ENCODE measurements at places on chromosomes 4 and X.

GRCh38 chr4:112327965-112328733, 31.0 kb downstream of the ALPK1 start:
- DNase-seq, result no peak

DNA sequence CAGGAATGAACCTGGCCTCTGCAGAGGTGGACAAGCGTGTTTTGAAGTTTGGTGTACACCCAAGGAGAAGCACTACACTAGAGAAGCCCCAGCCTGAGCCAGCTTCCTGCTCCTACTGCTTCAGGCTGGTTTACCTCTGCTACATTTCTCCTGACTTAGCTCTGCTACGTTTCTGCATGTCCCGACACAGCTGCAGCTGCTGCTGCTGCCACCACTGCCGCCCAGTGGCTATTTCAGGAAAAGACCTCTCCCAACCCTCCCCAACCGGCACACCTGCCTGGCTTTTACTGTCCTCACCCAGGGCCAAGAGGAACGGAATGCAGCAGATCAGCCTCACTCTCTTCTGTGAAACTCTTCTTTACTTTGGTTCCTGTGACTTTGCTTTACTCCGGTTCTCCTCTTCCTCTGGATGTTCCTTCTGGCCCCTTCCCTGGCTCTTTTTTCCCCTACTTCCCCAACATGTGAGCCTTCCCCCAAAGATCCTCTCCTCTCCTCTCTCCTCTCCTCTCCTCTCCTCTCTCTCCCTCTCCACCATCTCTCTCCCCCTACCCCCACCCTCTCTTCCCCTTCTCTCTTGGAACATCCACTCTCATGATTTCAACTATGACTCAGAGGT, 3.1 kb upstream of the P2RY4 start:
- peak; percentile 5 for DNase-seq

DNA sequence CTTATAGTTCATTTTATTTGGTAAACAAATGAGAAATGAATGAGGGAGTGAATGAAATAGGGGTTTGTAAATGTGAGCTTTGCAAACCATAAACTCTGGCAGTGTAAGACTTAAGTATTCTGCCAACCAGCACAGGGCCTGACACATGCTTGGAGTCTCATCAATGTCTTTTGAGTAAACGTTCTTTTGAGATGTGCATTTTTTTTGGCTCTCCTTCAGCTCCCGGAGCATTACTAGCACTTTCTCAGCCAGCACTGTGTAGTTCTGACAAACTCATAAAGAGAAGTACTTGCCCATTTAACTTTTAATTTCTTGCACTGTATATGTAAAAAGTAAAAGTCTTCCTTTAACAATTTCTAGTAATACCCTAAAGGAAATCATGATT, 245.3 kb downstream of the HS3ST1 start:
- DNase-seq, result no peak

DNA sequence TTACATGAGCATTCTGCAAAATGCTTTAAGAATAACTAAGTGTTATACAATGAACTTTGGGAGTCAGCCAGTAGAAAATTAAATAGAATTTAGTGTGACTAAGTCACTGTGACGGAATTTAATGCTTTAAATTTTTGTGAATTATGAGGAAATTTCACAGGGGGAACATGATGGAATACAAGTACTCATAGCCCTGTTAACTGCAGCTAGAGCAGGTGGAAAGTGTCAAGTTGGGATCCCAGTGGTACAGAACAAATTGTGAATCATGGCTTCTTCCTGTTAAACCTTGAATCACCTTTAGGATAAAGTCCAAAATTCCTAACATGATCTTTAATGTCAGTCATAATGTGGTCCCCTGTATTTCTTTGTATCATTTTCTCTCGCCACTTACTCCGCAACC, 212.2 kb upstream of the CENPE start:
- no peak for DNase-seq

DNA sequence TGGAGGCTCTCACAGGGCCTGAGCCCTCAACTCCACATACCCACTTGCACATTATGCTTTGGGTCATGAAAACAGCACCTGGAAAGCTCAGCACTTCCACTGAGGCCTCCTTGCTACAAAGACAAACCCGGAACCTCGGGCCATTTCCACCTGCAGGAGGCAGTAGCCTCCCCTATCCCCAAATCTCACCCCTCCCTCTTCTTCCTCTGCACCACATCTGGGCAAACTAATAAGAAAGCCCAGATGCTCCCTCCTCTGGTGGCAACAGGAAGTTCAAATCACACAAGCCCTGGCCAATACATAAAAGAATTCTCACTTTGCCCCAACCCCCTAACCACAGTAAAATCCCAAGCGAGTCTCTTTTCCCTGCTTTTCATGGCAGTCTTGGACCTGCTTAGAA, 136.4 kb downstream of the MAPK10 start:
- DNase-seq, result no peak

DNA sequence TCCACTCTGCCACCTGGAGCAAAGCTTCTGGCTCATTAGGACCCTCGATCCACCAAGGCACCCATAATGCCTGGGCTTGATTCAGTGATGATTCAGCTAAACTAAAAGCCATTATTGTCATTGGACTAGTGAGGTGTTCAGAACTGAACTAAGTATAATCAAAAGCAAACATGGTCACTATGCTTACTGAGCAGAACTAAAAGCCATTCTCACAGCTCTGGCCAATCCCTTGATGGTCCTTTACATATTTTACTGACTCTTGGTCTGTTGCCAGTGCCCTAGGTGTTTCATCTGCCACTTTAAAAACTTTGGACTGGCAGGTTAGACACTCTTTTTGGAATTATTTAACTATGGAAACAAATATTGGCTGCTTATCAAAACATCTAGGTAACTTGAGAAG, 703.5 kb downstream of the FAT4 start:
- no peak for DNase-seq

GRCh38 chrX:48776818-48777439, 9.5 kb upstream of the GATA1 start:
- no peak for DNase-seq

- no peak for DNase-seq
These were observed 68.9 kb upstream of the NDP start for GRCh38 chrX:44042116-44042515.

DNA sequence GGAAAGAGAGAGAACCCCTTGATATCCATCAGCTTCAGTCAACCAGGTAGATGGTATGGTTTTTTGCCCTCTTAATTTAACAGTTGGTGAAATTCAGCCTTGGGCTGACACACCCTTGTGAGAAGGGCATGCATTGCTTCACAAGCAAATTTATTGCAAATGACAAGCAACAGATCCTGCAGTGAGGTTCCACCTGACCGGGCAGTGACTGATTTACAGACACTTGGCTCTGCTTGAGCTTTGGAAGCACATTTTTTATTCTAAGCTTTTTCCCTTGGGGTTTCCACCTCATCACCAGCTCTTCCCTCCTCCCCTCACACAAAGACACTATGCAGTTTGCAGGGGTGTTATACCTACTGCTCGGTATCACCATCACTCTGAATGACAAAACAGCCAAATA, 28.3 kb upstream of the SERTM2 start:
- DNase-seq, result no peak

DNA sequence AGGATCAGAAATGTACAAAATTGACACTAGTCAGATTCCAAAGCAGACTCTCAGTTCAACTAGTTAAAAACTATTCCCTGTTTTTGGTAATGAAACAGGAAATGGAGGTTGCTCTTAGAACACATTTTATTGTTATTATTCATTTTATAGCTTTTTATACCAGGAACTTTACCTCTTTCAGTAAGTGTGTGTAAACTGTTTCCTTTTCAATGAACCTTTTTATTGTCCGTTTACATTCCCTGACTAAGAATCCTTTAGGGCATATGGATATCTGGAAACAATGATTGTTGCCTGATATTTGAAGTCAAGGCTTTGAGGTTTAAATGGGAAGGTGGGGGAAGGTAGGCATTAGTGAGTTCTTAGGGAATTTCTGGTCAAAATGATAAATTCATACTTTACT, 1511.4 kb downstream of the ADGRL3 start:
- DNase-seq, result no peak

- no peak for DNase-seq
These were observed 122.8 kb downstream of the TBL1X start for GRCh38 chrX:9587642-9588041.

- DNase-seq, result no peak
These were observed 7.3 kb downstream of the REPS2 start for GRCh38 chrX:16953606-16954211.

DNA sequence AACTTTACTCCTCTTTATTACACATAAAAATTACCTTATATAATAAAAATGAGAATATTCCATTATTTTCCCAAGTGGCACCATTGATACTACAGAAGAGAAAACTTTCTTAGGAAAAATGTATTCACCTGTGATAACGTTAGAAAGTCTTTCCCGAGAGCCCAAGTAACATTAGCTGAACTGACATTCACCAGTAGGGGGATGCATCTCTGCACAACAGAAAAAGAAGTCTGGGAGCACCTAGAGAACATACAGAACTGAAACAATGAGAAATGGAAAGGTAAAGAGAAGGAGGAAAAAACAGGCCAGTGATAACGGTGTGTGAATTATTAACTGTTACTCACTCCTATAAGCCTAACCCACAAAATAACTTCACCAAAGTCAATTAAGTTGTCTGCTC, 423.3 kb downstream of the CENPC start:
- DNase-seq, result no peak

GRCh38 chrX:68757331-68757730, 71.5 kb upstream of the EFNB1 start:
- no peak for DNase-seq

DNA sequence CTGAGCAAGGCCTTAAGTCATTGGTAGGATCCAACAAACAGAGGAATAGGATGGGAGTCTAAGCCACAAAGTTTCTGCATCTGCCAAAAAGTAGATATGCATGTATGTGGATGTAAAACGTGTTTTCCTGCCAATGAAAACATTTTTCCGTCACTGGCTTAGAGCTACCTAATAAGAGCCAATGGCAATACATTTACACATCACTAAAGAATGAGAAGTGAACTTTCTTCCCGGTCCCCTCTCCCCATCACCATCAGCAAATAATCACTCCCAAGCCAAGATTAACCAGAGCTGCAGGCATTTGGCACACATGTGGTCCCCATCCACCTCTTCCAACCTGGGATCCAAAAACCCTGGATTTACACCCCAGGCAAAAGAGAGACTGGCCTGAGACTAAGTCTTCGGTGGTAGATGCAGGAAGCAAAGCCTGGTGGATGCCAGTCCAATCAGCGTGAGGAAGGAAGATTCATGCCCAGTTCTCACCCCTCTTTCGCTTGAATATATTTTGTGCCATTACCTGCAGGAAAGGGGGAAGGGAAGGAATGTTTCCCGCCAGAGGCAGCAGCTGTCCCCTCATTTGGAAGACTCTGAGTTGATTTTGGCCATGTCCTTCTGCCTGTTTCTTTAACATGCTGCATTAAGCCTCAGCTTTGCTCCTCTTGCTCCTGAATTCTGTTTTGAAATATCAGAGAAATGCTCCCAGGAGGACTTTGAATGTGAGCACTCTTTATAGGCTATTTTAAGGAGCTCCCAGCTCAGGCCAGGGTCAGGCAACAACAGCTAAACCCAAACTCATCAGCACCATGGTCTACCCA, 131.4 kb downstream of the CHIC2 start:
- no peak for DNase-seq

DNA sequence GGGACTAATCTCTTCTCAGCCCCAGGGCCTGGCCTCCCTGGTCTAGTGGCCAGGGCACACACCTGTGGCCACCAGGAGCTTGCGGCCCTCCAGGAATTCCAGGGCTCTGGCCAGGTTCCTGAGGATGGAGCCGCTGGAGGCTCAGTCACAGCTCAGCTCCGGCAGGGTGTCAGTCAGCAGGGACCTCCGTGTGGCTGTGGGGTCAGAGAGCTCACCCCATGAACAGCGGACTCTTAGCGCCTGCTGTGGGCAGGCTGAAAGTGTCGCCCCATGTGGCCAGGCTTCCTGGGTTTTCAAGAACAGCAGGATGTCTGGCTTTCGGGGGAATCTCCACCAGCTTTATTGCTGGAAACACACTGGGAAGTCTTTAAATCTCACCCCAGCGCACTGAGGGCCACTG, 19.3 kb upstream of the SH3TC1 start:
- no peak for DNase-seq

- no peak for DNase-seq
These were observed 177.1 kb downstream of the SPANXN3 start for GRCh38 chrX:143340190-143340589.

DNA sequence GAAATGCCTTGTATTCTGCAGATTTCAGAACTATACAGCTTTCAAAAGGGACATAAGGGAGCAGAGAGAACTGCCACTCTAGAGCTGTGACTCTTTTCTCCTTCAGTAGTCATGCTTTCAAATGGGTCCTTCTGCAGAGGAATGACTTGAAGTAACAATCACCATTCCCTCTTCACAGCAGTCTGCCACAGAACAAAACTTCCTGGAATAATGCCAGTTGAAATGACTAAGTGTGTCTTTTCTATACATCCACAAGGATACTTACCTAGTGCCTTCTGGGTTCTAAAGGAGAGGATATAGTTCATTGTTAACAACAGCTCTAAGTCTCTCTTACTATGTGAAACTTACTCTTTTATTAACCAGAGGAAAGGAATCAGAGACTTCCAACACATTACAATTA, 515.4 kb upstream of the ATOH1 start:
- DNase-seq, result no peak

DNA sequence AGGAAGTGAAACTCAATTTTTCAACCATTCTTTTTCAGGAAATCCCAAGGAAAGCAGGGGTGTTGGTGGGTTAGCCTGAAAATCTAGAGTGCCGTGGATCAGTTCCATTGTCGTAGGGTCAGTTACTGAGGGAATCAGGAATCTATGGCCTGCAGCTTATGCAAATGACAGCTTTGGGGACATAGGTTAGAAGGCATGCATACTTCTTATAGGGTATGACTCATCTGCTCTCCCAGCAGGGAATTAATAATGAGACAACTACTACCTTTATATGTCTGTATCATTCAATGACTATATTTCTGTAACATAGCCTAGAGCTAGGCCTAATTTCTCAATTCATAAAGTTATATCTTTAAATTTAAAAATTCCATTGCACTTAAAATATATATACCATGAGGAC, 36.6 kb downstream of the ZNF41 start:
- DNase-seq, result no peak

GRCh38 chrX:39716401-39716800, 381.4 kb downstream of the BCOR start:
- no peak for DNase-seq

GRCh38 chr4:110055158-110055768, 142.6 kb downstream of the EGF start:
- DNase-seq, result no peak

- DNase-seq, result no peak
These were observed 22.5 kb downstream of the XIAP start for GRCh38 chrX:123882391-123882790.

DNA sequence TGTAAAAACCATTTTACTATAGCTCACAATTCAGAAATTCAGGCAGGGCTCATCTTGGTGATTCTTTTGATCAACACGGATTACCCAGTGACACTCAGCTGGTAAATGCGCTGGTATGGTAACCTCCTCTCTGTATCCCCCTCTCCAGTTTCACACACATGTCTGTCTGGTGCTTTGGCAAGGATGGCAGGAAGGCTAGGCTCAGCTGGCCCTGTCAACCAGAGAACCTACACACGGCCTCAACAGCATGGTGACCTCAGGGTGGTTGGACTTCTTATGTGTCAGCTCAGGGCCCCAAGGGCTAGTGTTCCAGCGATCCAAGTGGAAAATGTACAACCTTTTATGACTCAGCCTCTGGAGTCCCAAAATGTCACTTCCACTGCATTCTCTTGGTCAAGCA, 55.7 kb upstream of the EOLA2 start:
- no peak for DNase-seq
